ENCODE measurements at places on chromosomes 3 and 15.

- no peak for DNase-seq
These were observed 13.6 kb downstream of the TBC1D23 start for GRCh38 chr3:100274361-100274760.

GRCh38 chr15:79978655-79979514, 7.9 kb upstream of the BCL2A1 start:
- peak; percentile 20 for DNase-seq

GRCh38 chr3:177538048-177538749, 340.9 kb upstream of the TBL1XR1 start:
- no peak for DNase-seq

GRCh38 chr15:92001307-92001706, 147.8 kb downstream of the SLCO3A1 start:
- no peak for DNase-seq

GRCh38 chr3:197226179-197226578, 72.2 kb downstream of the DLG1 start:
- DNase-seq = no peak

GRCh38 chr15:98548139-98548971, 100.0 kb upstream of the IGF1R start:
- peak; percentile 51 for DNase-seq

DNA sequence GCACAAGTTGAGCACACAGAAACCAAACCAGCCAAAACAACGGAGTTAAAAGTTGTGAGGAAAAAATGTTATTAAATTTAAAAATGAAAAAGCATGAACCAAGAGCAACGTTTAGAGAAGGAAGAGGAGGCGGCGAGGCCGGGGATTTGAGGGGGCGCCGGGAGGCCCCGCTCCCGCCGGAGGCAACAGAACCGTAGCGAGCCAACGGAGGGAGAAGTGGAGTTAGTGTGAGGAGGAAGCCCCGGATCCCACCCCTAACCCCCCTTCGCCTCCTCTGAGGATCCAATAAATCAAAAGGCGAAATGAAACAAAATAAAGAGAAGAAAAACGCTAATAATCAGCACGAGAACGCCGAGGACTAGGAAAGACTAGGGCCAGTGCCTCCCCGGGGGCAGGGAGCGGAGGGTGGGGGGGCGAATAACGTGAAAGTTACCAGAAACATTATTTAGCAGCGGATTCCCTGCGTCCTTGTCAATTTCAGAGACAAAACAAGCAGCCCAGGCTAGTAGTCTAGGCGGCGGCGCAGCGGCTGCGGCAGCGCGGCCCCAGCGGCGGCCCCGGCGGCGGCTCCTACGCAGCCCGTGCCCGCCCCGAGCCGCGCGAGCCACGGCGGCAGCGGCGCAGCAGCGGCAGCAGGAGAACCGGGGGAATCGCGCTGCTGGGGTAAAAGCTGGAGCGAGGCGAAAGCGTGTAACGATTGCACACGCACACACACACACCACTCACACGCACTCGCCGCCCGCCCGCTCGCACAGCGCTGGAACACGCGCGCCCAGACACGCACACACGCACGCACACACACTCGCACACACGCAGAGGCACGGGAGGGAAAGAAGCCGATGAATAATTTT, 1.7 kb downstream of the MEIS2 start:
- no peak for DNase-seq

Data from stimulated activated CD4-positive, alpha-beta T cell treated with anti-CD3 and anti-CD28 coated beads, TNF-alpha, amount 100 ng/mL, for 24 hours (primary cell).